ENCODE measurements at places on chromosomes 1 and 21.

DNA sequence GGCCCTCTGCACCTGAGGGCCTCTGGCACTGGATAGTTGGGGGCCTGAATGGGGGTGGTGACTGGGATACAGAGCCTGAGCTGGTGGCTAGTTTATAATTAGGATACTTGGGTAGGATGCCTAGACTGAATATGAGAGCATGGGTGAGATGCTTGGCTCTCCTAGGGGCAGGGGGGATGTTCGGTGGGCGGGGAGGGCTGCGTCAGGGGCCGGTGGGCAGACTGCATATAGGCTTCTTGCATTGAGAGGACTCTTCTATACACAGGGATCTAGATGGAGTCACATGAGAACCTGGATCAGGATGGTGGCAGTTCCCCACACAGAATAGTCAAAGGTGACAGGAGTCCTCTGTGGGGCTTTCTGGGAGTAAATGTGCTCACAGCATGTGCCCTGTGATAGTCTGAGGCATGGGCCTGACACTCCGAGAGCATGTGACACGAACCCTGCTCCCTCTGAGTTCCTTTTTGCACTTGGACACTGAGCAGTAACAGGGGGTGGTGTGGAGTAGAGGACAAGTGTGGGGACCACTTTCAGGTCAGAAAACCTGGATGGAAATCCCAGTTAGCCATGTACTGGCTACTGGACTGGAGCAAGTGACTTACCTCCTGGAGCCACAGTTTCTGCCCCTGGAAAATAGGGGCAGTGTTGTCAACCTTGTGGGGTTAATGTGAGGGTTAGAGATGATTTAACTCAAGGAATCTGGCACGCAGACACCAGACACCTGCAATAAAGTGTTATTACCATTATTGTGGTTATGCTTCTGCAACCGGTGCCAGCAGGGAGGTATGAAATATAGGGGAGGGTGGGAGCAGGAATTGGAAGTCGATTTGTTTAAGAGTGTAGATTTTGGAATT, 2.2 kb downstream of the MAP7D1 start:
- DNase-seq: no peak

DNA sequence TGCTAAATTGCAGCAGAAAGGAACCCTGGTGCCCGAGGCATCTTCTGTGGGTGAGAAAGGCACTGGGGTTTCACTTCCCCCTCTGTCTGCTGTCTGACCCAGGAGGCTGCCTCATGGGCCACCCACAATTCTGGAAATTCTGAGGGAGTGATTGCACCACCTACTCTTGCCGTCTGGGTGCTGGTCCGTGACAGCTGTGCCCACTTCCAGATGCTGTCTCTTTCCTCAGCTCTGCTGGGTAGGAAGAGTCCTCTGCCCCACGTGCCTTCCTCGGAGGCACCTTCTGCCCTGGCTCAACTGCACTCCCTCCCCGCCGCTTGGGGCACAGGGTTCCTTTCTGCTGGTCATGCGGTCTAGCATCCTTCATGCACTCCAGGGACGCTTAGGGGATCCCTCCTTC, 96.3 kb downstream of the ARHGEF10L start:
- DNase-seq: no peak

- DNase-seq: no peak
These were observed 75.7 kb upstream of the PGBD5 start for GRCh38 chr1:230501849-230502248.

GRCh38 chr21:45582128-45582527, 39.9 kb upstream of the SLC19A1 start:
- DNase-seq: no peak

DNA sequence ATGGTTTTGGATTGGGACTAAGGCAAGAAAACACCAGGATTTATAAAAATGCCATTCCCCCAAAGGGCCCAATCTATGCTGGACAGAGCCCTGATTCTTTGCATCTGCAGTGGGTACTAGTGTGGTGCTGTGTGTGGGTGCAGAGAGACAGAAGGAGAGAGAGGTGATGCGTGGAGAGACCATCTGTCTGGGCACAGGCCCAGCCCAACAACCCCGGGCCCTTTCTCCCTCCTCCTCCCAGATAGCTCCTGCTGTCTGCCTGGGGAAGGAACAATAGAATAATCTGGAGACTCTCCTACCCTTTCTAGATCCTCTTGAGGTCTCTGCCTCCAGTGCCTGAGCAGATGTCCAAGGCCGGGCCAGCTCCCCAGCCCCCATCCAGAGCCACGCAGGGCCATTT, 15.1 kb downstream of the KIAA1614 start:
- DNase-seq: no peak

- DNase-seq: no peak
These were observed 103.5 kb downstream of the RPE65 start for GRCh38 chr1:68346188-68346808.

- DNase-seq: no peak
These were observed 10.7 kb downstream of the CELF3 start for GRCh38 chr1:151705753-151706463.

- no peak for DNase-seq
These were observed 27.6 kb upstream of the SDHB start for GRCh38 chr1:17081439-17081838.

DNA sequence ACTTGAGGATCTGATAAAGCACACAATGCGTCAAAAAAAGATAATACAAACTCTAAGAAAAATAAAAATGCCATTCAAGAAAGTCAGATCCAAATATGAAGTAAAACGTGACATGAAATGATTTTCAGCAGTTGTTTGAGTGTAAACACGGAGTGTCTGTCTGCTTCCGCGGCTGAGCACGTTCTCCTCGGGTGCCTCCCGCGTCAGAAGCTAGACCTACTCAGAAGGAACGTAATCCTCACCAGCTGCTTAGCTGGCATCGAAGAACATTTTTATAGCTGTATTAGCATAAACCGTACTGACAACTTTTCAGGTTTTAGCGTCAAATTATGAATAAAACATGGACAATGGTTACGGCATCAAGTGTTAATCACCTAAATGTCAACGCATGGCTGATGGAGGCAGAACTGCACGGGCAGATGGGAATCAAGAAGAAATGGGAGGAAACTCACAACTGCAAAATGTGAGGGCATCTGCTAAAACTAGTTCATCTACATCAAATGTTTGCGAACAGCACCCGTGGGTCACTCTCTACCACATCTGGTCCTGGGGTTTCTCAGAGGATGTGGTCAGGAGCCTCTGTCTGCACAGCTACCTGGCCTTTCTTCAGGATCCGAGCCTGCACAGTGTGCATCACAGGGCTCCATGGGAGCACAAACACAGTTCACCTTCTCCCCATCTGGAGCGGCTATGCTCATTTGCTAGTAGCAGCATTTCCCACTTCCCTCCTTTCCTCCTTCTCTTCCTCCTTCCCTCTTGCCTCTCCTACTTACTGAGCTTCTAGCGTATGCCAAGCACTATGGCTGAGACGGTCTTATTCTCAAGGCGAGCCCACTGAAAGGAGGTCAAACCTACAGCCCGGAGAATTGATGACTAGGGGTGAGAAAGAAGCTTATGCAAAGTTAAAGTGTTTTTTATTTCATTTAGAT, 40.0 kb downstream of the RCAN1 start:
- no peak for DNase-seq

DNA sequence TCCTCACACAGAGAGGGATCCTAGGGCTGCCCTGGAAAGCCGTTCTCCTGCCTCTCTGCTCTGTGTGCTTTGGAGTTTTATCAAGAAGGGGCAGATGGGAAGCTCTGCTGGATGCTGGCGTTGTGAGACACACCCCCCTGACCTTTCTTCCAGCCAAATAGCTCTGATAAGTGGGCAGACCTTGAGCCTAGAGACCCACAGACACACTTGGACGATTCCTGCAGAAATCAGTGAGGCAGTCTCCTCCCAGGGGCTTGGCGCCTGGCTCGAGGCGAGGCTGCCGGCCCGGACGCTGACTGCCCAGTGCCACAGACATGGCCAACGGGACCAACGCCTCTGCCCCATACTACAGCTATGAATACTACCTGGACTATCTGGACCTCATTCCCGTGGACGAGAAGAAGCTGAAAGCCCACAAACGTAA, at the start of gene MRAP:
Gene MRAP, plus strand, starts transcription at position 198 of the 424 bp plus-strand sequence. Its CDS starts 117 bp downstream, at position 315.
- DNase-seq: no peak

GRCh38 chr1:19123837-19124236, 86.2 kb downstream of the UBR4 start:
- DNase-seq: peak; percentile 6

DNA sequence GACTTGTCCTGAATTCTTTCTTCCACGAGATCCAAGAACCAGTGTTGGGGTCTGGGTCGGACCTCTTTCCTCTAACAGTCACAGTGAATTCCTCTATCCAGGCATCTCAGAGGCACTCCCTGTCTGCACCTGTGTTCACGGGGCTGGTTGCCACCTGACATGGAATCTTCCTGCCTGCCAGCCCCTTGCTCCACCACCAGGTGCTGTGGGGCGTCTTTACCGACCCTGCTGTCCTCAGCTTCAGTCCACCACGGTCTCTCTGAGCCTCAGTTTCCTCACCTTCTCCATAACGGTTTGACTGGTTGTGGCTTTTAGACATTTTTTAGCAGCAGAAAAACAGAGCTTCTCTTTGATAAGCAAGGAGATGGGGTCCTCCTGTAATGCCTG, 62.7 kb downstream of the SDC3 start:
- DNase-seq: no peak

- DNase-seq: no peak
These were observed 112.5 kb downstream of the IFI44 start for GRCh38 chr1:78762113-78762512.

DNA sequence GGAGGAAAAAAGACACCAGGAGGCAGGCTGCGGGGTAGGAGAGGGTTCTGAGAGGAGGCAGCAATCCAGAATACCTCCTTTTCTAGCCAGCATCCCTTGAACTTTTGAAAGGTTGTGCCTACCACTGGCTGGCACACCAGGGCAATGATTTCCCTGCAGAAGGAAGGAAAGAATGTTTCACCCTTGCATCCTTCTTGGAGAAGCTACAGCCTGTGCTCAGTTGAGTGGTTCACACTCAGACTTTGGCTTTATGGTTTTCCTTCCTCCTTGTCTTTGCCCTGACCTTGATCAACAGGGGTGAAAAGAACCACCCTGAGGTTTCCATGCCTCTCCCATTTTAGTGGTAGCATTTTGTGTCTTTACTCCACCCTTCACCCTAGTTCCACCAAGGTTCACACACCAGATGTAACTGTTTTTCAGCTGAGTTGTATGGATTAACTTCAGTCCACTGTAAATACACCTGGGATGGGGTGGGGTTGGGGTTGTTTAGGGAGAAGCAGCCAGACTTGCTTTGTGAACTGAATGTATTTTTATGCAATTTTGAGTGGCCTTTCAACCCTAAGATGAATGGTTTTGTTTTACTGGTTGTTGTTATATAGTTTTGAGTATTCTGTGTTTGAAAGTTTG, 122.3 kb downstream of the SYT2 start:
- no peak for DNase-seq

DNA sequence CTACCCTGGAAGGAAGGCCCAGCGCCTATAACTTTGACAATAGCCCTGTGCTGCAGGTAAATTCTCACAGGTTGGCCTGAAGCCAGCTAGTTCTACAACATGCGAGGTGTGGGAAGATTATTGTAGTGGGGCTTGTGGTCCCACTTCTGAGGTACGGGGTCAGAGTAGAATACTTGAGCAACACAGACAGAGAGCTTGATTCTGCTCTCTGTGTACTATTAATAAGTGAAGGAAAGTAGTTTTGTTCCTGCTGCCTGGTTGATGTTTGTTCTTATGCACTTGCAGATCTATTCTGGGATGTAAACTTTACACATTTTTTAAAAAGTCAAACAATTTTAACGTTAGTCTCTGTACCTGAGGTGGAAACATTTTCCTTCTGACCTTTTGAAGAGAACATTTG, 80.4 kb downstream of the LAMC1 start:
- no peak for DNase-seq

- no peak for DNase-seq
These were observed 8.6 kb upstream of the SPSB1 start for GRCh38 chr1:9284061-9284460.

GRCh38 chr21:45416620-45417019, 11.7 kb downstream of the COL18A1 start:
- no peak for DNase-seq

- DNase-seq: no peak
These were observed 55.1 kb downstream of the KCNC4 start for GRCh38 chr1:110265186-110265585.

- DNase-seq: no peak
These were observed 168.0 kb upstream of the NR5A2 start for GRCh38 chr1:199859491-199859933.
